ENCODE measurements at places on chromosomes 3 and 15.

DNA sequence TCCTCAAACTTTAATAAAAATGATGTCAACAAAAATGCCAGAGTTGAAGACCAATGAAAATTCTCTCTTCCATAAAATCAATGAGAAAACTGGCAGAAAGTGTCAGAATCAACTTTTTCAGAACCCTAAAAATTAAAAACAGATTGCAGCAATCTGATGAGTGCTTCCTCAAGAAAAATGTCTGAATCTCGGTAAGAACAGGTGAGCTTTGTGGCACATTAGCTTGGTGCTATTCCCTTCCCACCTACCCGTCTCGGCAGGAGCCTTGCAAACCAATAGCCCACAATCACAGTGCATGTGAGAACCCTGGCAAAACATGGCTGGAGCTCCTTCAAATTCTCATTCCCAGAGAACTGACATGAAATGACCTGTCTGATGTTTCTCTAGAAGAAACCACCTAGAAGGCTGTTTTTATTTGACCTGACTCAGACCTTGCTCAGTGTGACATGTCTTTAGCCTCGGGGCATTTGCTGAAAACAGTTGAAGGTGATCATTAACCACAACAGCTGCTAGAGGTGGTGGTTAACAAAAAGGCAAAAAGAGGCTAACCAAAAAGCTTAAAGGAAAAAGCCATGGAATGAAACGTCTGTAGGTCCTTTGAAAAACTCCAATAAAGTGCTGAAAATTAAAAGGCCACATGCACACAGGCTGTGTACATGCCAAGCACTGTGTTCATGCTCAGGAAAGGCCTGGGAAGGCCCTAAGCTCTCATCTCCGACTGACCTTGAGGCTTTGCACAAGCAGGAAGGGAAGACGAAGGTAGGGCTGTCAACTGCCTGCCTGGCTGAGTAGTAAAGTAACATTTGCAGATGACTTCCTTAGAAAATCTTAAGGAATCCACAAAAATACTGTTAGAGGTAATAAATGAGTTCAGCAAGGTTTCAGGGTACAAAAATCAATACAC, 253.0 kb upstream of the NSMCE3 start:
- DNase-seq = no peak

- DNase-seq = no peak
Observed at GRCh38 chr15:61404567-61404966, 175.5 kb upstream of the RORA start.

DNA sequence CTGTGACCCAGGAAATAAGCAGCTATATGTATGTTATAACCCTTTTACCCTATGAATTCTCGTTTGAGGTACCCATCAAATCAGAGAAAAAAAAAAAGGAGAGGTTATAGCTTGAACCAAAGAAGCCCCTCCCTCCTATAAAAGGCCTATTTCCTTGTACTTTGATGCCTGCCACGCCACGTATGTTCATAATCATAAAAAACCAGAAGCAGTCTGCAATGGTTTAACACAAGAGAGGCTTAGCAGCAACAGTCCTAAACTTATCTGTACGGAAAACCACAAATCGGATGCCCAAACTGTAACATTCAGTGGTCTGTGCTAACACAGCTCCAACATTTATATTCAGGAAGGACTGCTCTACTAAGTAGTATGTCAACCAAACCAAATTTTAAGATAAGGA, 21.2 kb downstream of the CCR8 start:
- DNase-seq = no peak

GRCh38 chr3:171867981-171868380, 24.8 kb downstream of the TMEM212 start:
- DNase-seq = no peak

DNA sequence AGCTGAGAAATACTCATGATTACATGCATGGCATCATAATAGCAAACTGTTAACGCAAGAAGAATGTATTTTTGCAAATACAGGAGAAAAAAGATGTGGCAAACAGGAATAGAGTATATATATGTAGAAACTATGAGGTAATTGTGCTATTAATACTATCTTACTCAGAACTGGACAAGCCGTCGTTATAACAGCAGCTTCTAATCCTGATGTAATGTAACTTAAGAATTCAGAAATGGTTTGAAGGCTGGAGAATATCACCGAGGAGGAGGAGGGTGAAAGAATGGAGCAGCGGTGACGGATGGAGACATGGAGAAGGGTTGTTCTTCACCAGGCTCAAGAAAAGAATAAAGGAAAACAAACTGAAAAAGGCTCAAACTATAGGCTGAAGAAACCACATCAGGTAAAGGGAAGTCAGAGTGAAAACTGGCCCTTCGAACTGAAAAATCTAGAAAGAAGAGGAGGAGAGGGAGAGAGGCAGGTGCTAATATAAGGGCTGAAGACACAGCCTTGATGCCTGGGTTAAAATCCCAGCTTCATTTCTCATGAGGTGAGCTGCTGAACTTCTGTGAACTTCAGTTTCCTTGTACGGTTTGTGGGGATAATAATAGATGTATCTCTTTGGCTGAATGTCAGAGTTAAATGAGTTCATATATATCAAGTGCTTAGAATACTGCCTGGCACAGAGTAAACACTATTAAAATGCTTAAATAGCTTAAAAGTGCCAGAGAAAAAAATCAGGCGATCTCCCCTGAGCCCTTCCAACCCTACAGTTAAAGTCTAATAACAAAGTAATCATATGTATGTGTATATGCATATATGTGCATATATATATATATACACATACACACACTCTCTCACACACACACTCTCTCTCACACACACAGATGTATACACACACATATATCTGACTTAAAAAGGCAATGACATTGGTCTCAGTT, 43.9 kb downstream of the GOLIM4 start:
- DNase-seq = peak; percentile 68

DNA sequence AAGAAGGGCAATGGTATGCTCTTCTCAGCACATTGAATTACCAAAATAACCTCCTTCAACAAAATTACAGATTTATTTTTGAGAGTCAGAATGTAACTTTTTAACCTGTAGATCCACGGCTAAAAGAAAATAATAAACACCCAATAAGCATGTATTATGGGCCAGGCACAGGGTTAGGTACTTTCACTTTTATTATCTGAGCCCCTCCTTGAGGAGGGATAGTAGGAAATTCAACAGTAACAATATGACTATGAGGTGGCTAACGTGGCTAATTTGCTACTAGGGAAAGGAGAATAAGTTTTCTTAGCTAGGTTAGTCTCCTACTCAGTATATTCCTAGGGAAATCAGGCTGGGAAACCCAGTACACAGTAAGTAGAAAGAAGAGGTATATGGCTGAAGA, 306.9 kb downstream of the GAP43 start:
- no peak for DNase-seq

DNA sequence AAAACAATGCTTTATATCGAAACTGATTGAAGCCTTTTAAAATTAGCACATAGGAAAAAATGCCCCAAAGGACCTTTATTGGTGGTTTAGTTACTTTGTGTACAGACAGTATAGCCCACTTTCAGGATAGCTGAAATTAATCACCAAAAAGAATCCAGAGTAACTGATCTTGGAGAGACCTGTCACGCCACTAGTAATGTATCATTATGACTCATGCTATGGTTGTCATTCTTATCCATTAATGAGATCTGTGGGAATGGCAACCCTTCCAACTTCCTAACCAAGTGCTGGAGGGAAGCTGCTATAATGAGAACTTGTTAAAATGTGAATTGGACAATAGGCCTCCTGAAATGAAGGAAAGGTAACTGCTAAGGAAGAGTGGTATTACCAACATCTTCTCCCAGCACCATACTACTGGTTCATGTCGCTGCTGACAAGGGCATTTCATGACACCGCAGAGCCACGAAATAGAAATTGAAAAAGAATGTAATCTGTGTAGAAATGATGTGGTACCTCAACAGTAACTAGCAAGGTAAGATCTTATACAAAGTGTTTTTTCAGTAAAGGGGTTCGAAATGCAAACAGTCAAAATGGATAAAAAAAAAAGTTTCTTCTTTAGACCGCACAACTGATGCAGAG, 7.1 kb upstream of the EMC4 start:
- DNase-seq = peak; percentile 68

- DNase-seq = no peak
Observed at GRCh38 chr3:127984241-127984975, 67.8 kb upstream of the SEC61A1 start.

GRCh38 chr3:173745952-173746682, 348.6 kb downstream of the NLGN1 start:
- peak; percentile 76 for DNase-seq

GRCh38 chr15:48085591-48085930, 35.2 kb upstream of the SLC24A5 start:
- DNase-seq = no peak

DNA sequence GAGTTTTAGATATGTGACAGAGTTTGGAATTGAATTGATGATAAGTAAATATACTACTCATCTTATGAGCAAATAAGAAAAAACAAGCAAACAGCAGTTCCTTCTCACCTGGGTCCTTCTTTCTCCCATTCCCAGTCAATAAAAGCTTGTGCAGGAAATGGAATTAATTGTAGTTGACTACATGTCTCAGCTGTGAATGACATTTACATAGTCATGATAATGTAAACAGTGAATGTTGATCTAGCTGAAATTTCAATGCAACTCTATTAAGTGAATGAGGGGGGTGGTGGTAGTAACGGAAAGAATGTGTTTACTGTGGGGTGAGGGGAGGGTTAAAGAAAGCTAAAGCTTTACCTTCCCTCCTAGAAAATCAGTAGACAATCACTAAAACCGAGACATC, 76.2 kb downstream of the NFKBIZ start:
- no peak for DNase-seq

- no peak for DNase-seq
Observed at GRCh38 chr3:150878996-150879575, 26.2 kb downstream of the MINDY4B start.

DNA sequence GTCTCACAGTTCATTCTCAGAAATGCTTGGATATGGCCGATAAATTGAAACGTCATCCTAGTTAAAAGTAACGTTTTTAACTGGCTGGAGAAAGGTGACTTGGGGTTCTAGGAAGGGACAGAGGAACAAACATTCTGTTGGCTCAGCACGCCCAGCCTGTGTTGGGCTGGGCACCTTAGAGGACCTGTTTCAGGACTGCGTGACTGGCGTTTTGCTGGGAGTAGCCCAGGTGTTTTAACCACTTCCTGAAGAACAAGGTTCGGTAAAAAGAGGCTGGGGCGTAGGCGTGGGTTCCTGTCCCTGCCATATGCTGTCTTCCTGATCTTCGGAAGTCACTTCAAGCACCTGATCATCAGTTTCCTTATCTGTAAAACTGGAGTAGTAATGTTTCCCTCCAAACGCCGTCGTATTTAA, 1.1 kb upstream of the TLNRD1 start:
- no peak for DNase-seq

DNA sequence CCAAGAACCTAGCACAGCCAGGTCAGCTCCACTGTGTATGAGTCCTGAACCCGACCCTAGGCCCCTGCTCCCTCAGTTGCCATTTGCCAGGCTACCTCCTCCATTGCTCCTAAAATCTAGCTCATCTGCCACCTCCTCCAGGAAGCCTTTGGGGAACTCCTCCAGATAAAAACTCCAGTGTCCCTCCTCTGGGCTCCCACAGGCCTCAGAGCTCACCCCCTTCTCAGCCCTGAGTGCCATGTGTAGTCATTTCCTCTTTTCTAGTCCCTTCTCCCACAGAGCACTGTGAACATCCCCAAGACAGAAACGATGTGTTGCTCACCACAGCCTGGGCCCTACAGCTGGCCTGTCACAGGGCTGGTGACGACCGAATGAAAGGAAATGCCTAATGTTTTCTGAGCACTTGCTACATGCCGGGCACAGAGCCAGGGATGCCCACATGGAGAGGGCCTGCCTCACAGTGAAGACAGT, 61.0 kb downstream of the IQSEC1 start:
- no peak for DNase-seq

DNA sequence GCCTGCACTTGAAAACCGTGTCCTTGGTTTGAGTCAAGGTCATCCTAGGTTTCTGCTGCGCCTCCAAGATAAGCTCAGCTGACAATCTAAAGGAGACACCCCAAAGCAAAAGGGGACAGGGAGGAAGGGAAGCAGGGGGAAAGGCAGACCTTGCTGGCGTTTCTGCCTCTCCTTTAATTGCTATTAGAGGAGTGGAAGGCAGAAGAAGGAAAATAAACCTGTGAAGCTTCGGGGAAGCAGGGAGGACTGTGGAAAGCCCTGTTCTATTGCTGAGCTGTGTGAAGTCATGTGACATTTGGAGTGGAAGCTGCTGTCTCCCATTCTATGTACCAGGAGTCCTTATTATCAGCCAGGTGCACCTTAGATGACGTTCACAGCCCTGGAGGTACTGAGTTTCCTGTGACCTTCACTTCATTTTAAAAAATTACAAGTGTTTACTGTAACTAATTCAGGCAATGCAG, 21.5 kb upstream of the CHD2 start:
- no peak for DNase-seq

- no peak for DNase-seq
Observed at GRCh38 chr3:89624494-89624893, 517.1 kb downstream of the EPHA3 start.

DNA sequence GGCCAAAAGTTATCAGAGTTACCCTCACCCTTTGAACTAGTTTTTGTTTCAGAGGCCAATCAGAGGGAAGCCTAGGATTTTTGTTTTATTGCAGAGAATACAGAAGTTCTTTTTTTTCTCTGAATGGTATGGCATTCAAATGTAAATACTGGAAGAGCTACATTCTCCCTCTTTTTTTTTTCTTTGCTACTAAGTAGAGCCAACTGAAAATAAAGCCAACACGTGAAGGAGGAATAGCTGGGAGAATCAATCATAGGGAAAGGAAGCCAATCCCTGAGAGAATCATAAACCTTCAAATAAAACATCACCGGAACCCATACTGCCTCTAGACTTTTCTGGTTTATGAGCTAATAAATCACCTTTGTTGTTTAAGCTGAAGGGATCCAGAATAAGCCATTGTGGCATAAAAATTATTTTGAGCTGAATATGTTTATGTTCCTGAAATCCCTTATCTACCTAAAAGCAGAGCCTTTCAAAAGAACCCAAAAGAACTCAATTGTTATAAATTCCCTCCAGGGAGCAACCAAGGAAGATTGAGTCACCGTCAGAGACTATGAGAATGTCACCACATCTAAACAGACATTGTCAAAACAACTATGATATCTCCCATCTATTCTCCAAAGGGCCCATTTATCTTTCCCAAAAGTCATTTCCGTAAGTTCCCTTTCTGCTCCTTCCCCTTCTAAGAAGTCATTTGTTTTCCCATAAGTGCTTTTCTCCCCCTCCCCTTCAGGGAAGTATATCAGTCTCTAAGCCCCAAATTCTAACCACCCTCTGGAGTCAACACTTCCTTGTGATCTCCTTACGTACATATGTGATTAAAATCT, 3.8 kb upstream of the ZNF280D start:
- DNase-seq = no peak

DNA sequence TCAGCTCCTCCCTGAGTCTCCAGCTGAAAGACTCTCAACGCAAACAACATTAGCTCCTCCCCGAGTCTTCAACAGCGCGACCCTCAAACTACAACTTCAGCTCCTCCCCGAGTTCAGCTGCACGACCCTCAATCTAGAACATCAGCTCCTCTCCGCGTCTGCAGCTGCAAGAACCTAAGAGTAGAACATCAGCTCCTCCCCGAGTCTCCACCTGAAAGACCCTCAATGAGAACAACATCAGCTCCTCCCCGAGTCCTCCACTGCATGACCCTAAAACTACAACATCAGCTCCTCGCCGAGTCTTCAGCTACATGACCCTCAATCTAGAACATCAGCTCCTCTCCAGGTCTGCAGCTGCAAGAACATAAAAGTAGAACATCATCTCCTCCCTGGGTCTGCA, 78.3 kb downstream of the TFRC start:
- DNase-seq = no peak

GRCh38 chr15:100767001-100767825, 112.4 kb upstream of the ALDH1A3 start:
- DNase-seq = no peak
